ENCODE measurements at places on chromosomes 11 and 22.

GRCh38 chr11:100003985-100004384 is 683.1 kb upstream of the ARHGAP42 start:
- no peak for DNase-seq

GRCh38 chr11:117997823-117998579 is 11.8 kb downstream of the IL10RA start:
- no peak for DNase-seq

GRCh38 chr11:103631841-103632240 is 404.6 kb upstream of the DDI1 start:
- DNase-seq: no peak

GRCh38 chr11:6365659-6366058 is 24.6 kb upstream of the SMPD1 start:
- DNase-seq: no peak

- DNase-seq: no peak
Observed at GRCh38 chr11:123203471-123203870, 8.4 kb upstream of the CLMP start.

Data from LNCaP clone FGC (cell line).